ENCODE measurements at places on chromosomes 11 and 22.

GRCh38 chr11:61362542-61362875, 335 bp downstream of the TMEM138 start:
- no peak for DNase-seq

DNA sequence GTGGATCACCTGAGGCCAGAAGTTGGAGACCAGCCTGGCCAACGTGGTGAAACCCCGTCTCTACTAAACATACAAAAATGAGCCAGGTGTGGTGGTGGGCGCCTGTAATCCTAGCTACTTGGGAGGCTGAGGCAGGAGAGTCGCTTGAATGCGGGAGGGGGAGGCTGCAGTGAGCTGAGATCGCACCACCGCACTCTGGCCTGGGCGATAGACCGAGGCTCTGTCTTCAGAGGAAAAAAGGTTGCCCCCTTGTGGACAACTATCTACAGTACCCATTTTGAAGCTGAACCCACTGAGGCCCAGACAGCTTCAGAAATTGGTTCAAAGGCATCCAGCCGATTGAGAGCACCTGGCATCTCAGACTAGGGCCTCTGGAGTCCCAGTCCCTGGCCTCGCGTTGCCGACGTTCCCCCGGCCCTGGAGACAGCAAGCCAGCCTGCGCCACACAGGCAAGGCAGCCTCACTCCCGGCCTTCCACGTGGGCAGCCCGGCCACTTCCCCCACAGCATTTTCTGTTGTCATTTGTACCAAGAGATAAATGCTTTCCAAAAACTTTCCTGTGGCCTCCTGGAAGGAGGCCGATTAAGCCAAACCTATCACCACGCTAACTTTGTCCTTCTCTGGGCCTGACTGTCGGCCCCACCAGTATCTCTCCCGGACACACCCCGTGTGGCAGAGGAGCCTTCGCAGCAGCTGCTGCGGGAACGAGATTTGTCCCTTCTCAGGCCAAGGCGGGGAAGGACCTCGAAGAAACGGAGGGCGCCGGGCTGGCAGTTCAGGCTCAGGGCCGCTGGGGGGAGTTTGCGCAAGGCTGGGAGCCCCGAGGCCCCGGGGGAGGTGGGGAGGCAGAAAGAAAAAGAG, 82.8 kb downstream of the FLI1 start:
- peak; percentile 76 for DNase-seq

- DNase-seq: no peak
These were observed 1776.0 kb downstream of the LRRC4C start for GRCh38 chr11:39683288-39683950.

DNA sequence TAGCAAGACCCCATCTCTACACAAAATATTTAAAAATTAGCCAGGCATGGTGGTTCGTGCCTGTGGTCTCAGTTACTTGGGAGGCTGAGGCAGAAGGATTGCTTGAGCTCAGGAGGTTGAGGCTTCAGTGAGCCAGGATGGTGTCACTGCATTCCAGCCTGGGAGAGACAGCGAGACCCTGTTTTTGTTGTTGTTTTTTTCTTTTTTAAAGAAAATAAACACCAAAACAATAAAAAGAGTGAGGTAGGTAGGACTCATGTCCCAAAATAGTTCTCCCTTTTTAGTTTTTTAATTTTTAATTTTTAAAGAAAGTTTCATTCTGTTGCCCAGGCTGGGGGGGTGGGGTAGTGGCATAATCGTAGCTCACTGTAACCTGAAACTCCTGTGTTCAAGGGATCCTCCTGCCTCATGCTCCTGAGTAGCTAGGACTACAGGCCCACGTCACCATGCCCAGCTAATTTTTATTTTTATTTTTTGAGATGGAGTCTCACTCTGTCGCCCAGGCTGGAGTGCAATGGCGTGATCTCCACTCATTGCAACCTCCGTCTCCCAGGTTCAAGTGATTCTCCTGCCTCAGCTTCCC, 25.5 kb upstream of the MALAT1 start:
- no peak for DNase-seq

DNA sequence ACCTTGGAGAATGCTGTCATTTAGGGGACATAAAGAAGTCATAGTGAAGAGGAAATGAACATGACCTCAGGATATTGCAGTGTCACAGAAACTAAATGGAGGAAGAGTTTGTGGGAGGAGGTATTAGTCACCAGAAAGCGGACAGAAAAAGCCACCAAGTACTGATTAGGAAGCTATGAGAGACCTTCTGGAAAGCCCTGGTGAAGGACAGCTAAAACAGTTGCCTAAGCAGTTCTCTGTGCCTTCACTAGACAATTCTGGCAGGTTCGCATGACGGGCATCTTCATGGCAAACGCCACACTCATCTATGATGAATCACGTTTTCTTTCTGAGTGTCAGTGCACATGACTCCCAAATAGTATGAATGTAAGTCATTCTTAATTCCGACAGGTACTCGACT, 325.8 kb downstream of the C11orf87 start:
- DNase-seq: no peak

- DNase-seq: no peak
These were observed 5.9 kb downstream of the SRRD start for GRCh38 chr22:26489447-26490036.

- DNase-seq: no peak
These were observed 28.6 kb downstream of the C22orf42 start for GRCh38 chr22:32130464-32130863.

DNA sequence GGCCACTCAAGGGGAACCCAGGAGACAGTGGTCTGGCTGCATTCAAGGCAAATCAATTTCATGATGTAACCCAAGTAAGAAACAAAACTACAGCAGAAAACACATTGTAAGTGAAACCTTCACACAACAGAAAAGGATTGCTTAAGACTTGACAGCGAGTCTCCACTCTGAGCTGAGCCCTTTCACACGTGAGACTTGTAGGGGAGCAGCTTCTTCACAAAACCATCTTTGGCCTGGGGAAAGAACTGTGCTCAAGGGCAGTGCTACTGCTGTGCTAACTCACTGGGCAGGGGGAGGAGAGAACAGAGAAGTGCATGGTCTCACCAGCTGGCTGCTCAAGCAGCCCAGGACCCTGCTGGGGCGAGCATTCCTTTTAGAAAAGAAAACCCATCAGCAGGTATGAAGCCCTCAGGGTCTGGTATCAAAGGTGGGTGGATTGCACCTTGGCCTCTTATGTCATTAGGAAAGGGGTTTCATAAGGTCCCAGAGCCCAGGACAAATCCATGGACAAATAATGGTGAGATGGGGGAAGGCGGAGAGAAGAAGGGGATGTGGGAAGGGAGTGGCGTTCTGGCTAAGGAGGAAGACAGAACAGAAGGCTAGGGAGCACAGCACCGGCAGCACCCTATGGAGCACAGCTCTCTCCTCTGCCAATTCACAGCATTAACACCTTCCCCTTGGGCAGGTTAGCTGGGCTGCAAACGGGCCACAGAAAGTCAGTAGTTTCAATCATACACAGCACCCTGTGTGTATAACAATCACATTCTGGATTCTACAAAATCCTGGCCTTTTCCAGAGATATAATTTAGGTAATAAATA, 20.6 kb upstream of the RAPSN start:
- DNase-seq: no peak

GRCh38 chr11:113242767-113243397, 71.5 kb upstream of the TTC12 start:
- DNase-seq: no peak

DNA sequence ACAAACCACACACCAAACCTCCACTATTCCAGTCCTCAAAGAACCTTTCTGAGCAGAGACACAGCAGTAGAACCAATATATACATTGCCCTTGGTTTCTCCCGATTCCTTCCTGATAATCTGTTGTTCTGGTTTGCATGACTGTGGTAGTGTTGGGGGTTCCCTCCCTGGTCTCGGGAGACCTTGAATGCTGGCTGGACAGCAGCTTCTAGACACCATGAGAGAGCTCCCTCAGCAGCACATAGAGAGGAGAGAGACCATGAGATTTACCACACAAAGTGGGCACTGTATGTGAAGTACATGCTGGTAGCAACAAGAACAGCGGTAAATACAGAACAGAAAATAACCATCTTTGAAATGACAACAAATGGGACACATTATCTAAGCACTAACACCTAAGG, 2.6 kb downstream of the C11orf91 start:
- DNase-seq: no peak

DNA sequence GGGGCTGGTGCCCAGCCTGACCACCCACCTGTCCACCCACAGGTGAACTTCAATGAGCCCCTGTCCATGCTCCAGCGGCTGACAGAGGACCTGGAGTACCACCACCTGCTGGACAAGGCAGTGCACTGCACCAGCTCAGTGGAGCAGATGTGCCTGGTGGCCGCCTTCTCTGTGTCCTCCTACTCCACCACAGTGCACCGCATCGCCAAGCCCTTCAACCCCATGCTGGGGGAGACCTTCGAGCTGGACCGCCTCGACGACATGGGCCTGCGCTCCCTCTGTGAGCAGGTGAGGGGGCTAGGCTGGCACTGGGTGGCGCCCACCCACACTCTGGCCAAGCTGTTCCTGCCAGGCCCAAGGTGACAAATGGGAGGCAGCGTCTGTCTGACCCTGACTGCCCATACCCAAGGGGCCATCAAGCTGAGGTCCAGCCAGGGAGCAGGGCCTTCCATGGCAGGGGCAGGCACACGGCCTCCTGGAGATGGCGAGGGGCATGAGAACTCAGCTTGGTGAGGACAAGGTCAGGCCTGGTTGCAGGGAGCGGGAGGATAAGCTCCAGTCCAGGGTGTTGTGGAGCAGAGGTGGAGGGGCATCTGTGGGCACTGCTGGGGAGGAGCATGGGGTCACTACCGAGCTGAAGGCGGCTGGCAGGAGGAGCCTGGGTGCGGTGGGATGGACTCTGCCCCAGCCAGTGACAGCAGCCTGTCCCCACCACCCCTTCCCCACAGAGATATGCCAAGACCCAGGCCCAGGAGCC, 77.7 kb downstream of the MORC2 start:
- peak; percentile 16 for DNase-seq

DNA sequence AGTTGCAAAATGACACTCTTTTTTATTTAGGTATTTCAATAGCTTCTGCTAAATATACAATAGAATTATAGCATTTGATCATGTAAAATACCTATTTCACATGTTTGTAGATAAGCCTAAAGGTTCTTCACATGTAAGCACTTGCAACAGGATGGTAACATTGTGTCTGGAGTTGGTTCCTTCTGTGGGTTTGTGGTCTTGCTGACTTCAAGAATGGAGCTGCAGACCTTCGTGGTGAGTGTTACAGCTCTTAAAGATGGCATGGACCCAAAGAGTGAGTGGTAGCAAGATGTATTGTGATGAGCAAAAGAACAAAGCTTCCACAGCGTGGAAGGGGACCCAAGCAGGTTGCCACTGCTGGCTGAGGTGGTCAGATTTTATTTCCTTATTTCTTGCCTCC, 246.4 kb upstream of the PDGFD start:
- no peak for DNase-seq

GRCh38 chr11:130631119-130631518, 182.7 kb downstream of the ADAMTS15 start:
- DNase-seq: no peak

DNA sequence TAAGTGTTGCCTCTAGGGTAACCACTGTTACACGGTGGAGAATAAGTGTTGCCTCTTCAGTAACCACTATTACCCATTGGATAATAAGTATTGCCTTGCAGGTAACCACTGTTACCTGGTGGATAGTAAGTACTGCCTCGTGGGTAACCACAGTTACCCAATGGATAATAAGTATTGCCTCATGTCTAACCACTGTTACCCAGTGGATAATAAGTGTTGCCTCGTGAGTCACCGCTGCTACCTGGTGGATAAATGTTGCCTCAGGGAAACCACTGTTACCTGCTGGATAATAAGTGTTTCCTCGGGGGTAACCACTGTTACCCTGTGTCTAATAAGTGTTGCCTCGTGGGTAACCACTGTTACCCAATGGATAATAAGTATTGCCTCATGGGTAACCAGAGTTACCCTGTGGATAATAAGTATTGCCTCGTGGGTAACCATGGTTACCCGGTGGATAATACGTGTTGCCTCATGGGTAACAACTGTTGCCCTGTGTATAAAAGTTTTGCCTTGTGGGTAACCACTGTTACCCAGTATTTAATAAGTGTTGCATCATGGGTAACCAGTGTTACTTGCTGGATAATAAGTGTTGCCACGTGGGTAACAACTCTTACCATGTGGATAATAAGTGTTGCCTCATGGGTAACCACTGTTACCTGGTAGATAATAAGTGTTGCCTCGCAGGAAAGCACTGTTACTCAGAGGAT, 12.3 kb upstream of the NXPE4 start:
- no peak for DNase-seq

DNA sequence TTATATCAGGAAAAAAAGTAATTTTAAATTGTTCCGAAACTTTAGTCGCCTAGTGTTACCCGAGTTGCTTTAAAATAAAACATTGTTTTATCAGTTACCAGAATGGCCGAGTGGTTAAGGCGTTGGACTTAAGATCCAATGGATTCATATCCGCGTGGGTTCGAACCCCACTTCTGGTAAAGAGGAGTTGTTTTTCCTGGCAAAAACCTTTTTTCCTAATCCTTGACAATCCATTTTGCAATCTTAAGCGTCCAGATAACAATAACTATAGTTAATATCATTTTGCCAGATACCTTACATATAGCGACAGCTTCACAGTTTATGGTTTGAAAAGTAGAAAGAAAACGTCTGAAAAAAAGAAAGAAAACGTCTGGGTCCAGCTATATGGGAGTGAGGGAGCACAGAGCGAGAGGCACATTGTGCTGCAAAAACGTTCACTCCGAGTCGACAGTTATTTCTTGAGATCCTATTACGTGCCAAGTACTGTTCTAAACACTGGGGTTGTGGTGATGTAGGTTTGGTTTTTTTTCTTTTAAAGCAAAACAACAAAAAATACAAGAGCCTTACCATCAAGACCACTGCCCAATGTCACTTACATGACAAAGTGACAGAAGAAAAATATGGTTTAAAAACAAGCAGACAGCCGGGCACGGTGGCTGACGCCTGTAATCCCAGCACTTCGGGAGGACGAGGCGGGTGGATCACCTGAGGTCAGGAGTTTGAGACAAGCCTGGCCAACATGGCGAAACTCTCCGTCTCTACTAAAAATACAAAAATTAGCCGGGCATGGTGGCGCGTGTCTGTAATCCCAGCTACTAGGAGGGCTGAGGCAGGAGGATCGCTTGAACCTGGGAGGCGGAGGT, 40.6 kb downstream of the OR4D9 start:
- no peak for DNase-seq

- peak; percentile 26 for DNase-seq
These were observed 773 bp downstream of the HRAS start for GRCh38 chr11:534396-535209.

DNA sequence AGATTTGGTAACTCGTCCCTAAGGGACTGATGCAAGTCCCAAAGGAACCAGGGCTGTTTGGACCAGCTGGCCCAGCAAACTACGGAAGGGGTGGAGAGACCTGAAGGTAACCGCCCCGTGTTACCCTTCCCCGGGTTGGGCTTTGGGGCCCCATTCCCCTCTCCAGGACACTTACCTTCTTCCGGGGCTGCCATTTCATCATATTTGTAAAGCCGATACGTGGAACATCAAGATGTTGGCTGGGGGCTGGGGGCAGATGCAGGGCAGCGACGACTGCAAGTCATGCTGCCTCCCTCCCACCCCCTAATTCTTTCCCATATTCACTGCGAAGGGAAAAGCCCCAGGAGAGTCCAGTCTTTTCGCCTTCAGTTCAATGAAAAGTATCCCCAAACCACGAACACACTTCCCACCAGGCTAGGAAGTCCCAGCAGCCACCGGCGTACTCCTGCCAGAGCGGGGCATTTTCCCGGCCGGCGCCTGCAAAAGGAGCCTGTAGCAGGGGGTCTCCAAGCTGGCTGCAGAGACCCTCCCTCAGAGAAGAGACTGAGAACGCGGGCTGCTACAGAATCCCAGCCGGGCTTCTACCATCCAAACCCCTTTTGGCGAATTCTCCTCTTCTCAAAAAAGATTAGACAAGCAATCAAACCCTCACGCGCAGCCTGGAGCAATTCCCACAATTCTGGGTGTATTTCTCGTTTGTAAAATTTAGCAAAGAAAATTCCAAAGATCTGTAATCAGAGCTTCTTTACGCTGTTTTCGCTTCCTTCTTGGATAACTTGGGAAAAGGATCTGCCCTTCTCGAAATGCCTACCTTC, 236.7 kb downstream of the TTC28 start:
- peak; percentile 23 for DNase-seq
